ENCODE measurements at places on chromosomes 3 and 15. TPM values are rescaled to one million over a fixed set of nuclear protein-coding genes. Genes with fewer than 3 reads are reported as not detected.

The FANCD2OS gene
- total RNA-seq, result not detected

The ST8SIA2 gene
- total RNA-seq, result not detected

DNA sequence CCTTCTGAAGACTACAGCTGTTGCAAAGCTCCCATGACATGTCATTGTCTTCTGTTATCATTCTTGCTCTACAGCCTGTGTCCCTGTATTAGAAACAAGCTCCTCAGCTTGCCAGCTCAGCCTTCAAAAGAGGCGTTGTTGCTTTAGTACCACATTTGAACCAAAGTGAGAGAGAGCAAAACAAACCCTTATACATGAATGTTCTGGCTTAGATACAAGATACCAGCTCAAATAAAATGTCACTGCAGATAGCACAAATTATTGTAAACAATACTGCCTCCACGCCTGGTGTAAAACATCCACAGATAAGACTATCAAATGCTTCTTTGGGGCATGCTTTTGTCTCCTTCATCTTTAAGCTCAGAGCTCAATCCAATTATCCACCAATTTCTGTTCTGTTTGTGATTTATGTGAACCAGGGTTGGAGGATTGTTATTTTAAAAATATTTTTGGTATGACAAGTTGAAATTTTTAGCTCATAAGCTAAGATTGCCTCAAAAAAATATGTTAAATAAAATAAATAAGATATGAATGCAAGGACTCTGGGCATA lies 403.6 kb upstream of the CDIN1 start:
- H3K36me3 ChIP-seq, result no peaks in the 10 kb centered on the region
- DNase-seq, result no peak
- H3K27ac ChIP-seq, result no peak overlapping the region
- H3K27me3 ChIP-seq, result no peaks in the 10 kb centered on the region

The MED12L gene
- total RNA-seq, result 1.7 TPM

The ETV5 gene
- total RNA-seq, result 1.0 TPM

The SLC12A8 gene
- 1.0 TPM for total RNA-seq

DNA sequence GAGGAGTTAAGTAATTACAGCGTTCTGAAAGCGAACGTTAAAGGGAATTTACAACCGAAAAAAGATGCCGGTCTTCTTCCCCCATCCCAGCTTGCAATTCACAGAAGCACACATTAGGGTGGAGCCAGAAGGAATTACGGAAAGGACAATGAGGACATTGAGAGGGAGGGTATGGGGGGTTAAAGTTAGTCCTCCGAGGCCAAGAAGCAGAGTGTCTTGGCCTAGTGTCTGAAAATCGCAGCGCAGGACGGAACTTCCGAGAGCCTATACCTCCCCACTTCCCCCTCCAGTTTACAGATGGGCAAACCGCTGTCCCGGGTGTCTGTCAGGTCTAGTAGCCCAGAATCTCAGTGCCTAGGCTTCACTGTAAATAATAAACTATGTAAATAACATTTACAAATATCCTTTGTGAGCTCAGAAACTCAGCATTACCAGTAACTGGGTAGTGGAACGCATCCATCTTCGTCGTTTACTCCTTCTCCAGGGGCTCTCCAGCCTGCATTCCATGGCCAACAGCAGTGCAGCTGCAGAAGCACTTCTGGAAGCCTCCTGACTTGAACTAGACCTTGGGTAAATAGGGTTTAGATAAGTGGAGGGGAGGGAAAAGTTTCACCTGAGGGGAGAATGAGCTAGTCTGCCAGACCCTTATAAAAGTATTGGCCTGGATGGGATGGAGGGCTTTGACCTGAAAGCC lies 922 bp downstream of the ADPRH start:
- H3K36me3 ChIP-seq, result no peaks in the 10 kb centered on the region
- H3K27me3 ChIP-seq, result no peaks in the 10 kb centered on the region
- no peak for DNase-seq

DNA sequence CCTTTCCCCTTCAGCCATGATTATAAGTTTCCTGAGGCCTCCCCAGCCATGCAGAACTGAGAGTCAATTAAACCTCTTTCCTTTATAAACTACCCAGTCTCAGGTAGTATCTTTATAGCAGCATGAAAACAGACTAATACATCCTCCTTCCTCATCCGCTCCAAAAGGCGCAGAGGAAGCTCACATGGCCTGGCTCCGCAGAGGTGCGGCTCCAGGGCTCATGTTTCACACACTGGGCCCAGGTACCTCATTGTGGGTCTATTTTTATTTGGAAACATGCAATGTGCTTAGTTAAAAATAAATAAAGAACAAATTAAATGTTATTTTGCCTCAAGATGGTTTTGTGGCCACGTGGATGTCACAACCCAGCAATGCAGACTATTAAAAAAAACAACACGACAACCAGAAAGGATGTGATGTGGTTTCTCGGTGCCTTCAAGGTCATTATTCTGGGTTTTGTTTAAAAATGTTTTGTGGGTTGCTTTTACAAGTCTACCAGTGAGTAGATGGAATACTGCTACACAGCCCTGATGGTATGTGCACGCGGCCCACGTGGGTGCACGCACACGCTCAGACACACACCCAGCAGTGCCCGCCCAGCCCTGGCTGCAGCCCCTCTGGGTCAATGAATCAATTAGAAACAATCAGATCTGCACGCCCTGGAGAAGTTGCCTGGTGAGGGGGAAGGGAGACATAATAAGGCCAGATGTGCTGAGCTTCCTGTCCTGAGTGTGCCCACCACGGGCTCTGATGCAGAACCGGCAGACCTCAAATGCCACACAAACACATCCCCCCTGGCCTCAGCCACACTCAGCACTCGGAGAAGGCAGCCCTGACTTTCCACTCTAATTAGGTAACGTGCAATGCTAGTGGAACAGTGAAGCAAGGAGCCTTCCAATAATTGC lies 140.1 kb downstream of the ADAMTS17 start:
- H3K27ac ChIP-seq, result no peak overlapping the region
- H3K27me3 ChIP-seq, result no peaks in the 10 kb centered on the region
- DNase-seq, result peak; percentile 39
- H3K36me3 ChIP-seq, result no peaks in the 10 kb centered on the region
- H3K4me1 ChIP-seq, result peaks cover 21% of the 10 kb centered on the region

- peaks cover 5% of the 10 kb centered on the region for H3K4me1 ChIP-seq
- H3K36me3 ChIP-seq, result no peaks in the 10 kb centered on the region
- peak overlapping the region; percentile 47 for H3K4me3 ChIP-seq
- no peak for DNase-seq
- H3K27me3 ChIP-seq, result peaks cover 46% of the 10 kb centered on the region
Measured at GRCh38 chr3:123028233-123028828, 768 bp upstream of the SEMA5B start.

DNA sequence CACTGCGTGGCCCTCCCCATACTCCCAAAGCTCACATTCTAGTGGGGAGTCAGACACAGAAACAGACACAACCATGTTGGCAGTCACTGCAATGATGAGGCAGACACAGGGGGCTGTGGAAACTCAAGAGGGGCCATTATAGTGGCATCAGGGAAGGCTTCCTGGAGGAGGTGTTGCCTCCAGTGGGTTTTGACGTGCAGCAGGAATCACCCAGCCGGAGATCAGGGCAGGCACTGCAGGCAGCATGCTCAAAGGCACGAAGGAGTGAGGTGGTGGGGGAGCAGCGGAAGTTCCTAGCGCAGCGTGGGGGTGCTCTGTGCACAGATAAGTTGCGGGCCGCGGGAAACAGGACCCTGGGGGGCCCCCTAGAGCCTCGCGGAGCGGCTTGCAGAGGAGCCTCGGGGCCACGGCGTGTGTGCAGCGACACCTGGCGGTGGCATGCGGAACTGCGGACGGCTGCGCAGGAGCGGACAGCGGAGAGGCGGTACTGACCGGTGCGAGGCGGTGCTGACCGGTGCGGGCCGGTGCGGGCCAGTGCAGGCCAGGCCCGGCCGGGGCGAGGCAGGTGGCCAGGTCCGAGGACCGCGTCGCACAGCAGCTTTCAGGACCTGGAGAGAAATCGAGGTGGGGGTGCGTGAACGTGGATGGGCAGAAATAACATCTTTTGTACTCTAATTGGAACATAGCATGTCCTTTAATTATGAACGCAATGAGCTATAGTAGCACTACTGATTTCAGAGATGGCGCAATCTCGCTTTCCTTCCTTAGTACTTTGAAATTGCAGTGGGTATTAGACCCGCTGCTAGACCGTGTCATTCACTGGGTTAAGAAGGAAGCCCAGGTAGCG lies 101.5 kb downstream of the FBLN2 start:
- no peak overlapping the region for H3K4me3 ChIP-seq
- H3K27me3 ChIP-seq, result peaks cover 12% of the 10 kb centered on the region
- H3K36me3 ChIP-seq, result no peaks in the 10 kb centered on the region
- DNase-seq, result peak; percentile 66
- H3K4me1 ChIP-seq, result peaks cover 37% of the 10 kb centered on the region

- no peaks in the 10 kb centered on the region for H3K4me1 ChIP-seq
- H3K36me3 ChIP-seq, result no peaks in the 10 kb centered on the region
- no peak for DNase-seq
- no peak overlapping the region for H3K4me3 ChIP-seq
- H3K27ac ChIP-seq, result no peak overlapping the region
Measured at GRCh38 chr3:137514853-137515252, 249.3 kb upstream of the SOX14 start.

The GP9 gene
- total RNA-seq, result not detected

DNA sequence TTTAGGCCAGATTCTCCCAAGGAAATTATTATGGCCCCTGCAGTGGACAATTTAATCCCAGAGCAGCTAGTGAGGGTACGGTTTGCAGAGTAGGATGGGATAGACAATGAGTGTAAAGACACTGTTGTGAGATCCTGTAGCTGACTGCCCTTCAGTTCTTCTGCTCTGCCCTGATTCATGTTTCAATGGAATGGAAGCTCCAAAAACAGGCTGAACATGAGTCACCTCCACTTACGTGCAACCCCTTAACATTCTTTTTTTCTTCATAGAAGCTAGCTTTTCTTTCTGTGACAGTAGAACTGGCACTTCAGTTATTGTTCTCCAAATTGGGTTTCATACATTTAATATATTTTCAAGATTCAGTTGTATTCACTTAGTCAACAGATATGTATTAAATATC lies 32.1 kb downstream of the CLDN18 start:
- H3K4me1 ChIP-seq, result no peaks in the 10 kb centered on the region
- H3K27me3 ChIP-seq, result no peaks in the 10 kb centered on the region
- no peak overlapping the region for H3K4me3 ChIP-seq
- H3K27ac ChIP-seq, result no peak overlapping the region

DNA sequence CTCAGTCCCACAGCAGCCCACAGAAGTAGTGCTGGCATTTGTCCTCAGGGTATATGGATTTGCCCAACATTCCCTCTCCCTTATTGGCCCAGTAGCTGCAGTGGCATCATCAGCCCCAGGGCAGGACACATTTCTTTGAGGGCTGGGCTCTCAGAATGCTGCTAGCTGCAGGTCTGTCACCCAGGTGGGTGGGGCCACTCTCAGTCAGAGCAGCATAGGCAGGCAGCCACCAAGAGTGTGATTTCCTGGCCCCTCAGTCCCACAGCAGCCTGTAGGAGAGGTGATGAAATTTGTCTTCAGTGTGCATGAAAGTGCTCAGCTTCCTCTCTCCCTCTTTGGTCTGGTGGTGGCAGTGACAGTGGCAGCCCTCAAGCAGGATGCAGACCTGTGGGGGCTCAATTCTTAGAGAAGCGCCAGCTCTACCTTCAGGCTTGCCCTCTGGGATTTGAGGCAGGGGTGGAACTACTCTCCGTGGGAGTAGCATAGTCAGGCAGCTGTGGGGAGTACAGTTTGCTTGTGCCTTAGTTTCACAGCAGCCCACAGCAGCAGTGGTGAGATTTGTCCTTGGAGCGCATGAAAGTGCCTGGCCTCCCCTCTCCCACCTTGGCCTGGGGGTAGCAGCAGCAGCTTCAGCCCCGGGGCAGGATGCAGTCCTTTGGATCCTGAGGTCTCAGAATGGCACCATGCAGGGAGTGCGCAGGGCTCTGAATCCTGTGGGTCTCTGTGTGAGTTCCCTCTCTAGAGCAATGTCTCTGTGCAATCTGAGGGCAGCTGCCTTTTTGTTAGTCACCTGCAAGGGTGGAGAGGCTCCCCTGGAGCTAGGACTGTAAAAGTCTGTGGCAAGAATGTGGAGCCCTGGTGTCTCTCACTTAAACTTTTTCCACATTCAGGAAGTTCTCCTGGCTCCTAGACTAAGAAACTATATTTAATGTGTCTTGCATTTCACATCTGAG lies 1229.1 kb downstream of the ROBO2 start:
- no peaks in the 10 kb centered on the region for H3K4me1 ChIP-seq
- H3K27ac ChIP-seq, result no peak overlapping the region
- H3K36me3 ChIP-seq, result no peaks in the 10 kb centered on the region
- no peak overlapping the region for H3K4me3 ChIP-seq
- no peak for DNase-seq

The TMEM87A gene
- total RNA-seq, result 44.6 TPM

The CCR5 gene
- total RNA-seq, result 2.6 TPM

The SLCO3A1 gene
- total RNA-seq, result 10.8 TPM

DNA sequence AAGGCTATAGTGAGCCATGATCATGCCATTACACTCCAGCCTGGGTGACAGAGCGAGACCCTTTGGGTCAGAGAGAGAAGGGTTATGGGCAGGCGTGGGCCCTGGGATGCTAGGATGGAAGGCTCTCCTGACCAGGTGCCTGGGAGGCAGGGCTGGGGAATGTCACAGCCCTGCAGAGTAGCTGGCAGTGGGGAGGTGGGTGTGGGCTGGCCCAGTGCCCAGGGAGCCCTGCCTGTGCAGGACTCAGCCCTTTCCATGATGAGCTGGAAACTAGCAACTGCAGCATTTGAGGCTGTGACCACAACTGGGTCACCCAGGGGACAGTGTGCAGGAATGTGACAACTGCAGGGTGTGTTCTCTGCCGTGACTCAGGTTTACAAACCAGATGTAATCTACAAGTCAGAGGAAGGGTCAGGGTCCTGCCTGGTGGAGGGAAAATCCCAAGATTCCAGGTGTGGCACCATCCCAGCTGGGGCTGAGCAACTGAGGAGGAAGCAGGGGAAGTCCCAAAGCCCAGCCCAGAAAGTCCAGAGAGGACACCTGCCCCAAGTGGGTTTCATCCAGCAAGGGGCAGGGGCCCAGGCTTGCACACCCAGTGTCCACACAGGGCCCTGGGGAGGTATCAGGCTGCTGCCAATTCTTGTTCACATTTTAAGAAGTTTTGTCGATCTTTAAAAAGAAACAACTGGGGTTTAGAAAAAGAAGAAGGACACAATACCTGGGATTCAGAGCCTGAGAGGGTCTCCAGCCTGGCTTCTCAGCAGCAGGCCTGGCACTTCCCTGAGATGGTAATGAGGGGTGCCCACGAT lies 45.5 kb downstream of the SLC28A1 start:
- H3K4me1 ChIP-seq, result peaks cover 3% of the 10 kb centered on the region
- DNase-seq, result no peak
- peak overlapping the region; percentile 9 for H3K27ac ChIP-seq
- H3K27me3 ChIP-seq, result no peaks in the 10 kb centered on the region

GRCh38 chr3:109114746-109115145 lies 3.2 kb downstream of the MORC1 start:
- no peaks in the 10 kb centered on the region for H3K4me1 ChIP-seq
- no peak for DNase-seq
- no peaks in the 10 kb centered on the region for H3K36me3 ChIP-seq
- no peaks in the 10 kb centered on the region for H3K27me3 ChIP-seq
- no peak overlapping the region for H3K27ac ChIP-seq

GRCh38 chr3:31908391-31909097 lies 72.5 kb downstream of the OSBPL10 start:
- H3K36me3 ChIP-seq, result no peaks in the 10 kb centered on the region
- no peaks in the 10 kb centered on the region for H3K4me1 ChIP-seq
- no peak overlapping the region for H3K27ac ChIP-seq
- H3K4me3 ChIP-seq, result no peak overlapping the region
- no peaks in the 10 kb centered on the region for H3K27me3 ChIP-seq

- H3K27me3 ChIP-seq, result no peaks in the 10 kb centered on the region
- H3K4me1 ChIP-seq, result peaks cover 9% of the 10 kb centered on the region
- no peak overlapping the region for H3K27ac ChIP-seq
Measured at GRCh38 chr15:74428970-74429780, 4.6 kb downstream of the SEMA7A start.

- H3K27me3 ChIP-seq, result no peaks in the 10 kb centered on the region
- H3K4me3 ChIP-seq, result no peak overlapping the region
- no peak for DNase-seq
- H3K36me3 ChIP-seq, result no peaks in the 10 kb centered on the region
Measured at GRCh38 chr3:189160519-189161309, 11.1 kb upstream of the TPRG1 start.
